Lower leg skin (tissue), 4 donors: ENCODE measurements at places on chromosomes 2 and 18.
A peak's percentile ranks its signal among the peaks of the same experiment; 100 is the strongest.

GRCh38 chr2:70947556-70948184 is 12.0 kb downstream of the ATP6V1B1 start:
- peak; percentile 72 for DNase-seq

- no peak for DNase-seq
Observed at GRCh38 chr2:199131136-199131655, 326.5 kb downstream of the SATB2 start.

DNA sequence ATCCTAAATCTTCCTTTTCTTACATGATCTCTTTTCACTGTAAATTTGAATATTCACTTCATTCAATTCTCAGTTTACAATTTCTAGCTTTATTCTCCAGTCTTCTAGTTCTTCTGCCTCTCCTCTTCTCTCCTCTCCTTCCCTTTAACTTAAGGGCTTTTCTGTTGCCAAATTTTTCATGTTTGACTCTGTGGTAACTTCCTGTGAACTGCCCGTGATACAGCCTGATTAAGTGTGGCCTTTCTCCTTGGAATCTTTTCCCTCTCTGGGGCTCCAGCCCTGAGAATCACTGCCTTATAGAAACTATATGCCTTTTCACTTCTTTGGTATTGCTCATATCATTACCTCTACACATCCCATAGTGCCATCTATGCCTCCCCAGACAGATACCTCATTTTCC is 1923.8 kb upstream of the CELF4 start:
- no peak for DNase-seq

DNA sequence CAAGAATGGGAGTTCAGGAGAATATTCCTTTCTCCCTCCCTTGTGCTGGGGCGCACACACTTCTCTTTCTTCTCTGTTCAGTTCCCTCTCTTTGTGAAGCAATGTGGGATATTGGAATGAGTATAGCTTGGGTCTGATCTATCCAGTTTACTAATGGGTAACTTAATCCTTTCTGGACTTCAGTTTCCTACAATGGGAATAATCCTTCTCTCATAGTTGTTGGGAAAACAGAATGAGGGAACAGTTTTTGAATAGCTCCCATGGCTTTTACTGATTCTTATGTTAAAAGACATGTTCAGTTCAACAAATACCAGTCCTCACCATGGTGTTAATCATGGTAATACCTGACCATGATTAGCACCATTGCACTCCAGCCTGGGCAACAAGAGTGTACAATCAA is 93.1 kb downstream of the ARL4C start:
- no peak for DNase-seq

DNA sequence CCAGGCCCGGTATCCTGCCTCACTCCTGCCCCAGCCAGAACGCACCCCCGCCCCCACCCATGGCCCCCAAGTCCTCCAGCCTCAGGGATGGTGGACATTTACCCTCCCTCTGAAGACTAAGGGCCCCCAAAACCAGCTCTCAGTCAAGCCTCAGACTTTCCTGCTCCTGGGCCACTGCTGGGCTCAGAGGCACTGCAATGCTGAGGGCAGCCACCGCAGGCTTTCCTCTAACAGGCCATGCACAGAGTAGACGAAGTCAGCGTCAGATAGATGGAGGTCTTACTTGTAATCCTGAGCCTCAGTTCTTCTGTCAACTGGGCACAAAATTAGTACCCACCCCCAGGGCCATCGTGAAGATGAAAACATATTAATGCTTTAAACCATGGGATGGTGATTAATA is 92.6 kb downstream of the TTC32 start:
- DNase-seq = no peak

GRCh38 chr2:214699236-214699635 is 110.2 kb downstream of the BARD1 start:
- no peak for DNase-seq

DNA sequence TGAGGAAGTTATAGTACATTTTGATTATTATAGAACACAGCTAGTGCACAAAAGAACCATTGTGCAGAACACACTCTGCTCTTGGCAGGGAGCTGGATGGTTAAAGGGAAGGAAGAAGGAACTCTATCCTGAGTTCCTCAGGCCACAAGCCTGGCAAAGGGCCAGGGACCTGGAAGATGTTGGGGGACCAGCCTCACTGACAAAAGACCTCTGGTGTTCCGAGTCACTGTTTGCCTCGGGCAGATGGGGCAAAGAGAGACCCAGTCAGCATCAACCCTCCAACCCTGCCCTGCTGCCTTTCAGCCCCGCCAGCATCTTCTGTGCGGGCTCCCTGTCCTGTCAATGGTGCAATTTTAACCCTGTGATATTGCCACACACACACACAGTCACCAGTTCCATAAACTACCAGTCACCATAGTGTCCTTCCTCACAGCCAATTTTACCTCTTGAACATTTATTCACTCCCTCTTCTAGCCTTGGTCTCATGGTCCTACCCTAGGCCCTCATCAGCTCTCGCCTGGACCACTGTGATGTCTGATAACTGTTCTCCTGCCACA is 21.9 kb downstream of the NEMP2 start:
- DNase-seq = no peak

GRCh38 chr2:110114831-110115255 is 779 bp downstream of the MALL start:
- DNase-seq = no peak

DNA sequence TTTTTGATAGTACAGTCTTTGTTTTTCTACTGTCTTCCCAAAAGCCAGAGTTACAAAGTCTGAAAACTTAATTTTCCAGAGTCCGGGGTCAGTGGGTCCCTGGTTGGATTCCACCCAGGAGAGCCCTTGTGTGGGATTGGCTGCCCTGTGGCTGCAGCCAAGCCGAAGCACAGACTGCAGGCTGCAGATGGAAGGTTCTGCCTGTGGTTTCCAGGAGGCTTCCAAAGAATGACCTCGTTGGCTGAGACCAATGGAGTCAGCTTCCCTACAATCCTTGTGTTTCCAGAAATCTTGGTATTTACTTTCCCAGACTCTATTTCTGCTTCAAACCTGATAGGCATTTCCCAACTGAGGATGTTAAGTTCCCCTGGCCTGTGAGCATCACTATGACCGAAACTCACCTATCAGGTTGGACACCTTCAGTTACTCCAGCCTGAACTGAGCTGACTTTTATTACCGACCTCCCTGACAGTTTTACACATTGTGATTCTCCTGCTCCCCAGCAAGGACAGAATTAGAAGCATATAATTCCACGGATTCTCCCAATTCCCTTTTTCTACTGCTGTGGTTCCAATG is 117.5 kb upstream of the CCDC68 start:
- no peak for DNase-seq

DNA sequence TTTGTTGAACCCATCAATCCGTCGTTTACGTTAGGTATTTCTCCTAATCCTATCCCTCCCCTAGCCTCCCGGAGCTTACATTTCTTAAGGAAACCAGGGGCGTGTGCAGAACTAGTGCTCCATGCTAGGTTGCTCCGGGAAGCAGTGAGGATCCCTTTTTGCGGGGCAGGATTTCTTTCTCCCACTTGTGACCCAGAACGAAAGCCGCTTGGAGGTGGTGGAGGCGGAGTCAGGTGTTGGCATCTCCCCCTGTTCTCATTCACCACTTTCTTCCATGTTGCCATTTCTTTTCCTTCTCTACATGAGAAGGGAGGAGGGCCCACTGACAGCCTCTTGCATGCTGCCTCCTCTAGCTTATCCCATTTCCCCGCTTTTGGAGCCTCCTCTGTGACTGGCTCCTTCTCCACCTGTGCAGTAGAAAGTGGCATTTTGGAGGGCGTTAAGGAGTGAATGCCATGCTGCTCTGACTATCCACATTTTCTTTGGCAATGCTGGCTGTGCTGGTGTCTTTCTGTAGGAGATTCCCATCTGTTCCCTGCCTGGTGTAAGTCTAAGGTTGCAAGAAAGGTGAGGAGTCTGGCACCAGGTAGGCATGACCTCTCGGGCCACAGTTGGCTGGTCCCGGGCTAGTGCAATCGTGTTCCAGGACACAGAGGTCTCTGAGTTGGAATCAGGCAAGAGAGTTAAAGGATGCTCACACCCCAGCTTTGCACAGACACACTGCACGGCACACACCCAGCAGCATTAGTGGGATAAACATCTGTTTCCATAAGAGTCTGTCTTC is 89.5 kb downstream of the ACKR3 start:
- peak; percentile 11 for DNase-seq

- DNase-seq = no peak
Observed at GRCh38 chr18:35703043-35703688, 121.6 kb downstream of the GALNT1 start.

- DNase-seq = no peak
Observed at GRCh38 chr2:111704246-111704645, 179.7 kb downstream of the ANAPC1 start.

DNA sequence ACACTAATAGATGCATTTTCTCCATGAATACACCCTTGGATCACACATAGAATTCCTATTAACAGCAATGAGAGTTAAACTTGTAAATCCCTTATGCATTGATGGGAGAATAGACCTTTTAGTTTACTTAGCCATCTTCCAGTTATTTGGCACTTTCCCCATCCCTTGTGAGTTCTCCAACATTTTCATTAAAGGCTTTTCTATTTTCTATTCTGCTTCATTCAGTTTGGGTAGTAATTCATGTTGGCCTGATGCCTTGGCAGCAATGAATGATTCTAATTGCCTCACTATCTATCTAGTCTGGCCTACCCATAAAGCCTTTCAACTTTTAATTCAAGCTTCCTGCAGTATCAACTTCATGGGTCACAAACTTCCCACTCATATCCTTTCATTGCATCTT is 32.3 kb downstream of the TBR1 start:
- DNase-seq = no peak

DNA sequence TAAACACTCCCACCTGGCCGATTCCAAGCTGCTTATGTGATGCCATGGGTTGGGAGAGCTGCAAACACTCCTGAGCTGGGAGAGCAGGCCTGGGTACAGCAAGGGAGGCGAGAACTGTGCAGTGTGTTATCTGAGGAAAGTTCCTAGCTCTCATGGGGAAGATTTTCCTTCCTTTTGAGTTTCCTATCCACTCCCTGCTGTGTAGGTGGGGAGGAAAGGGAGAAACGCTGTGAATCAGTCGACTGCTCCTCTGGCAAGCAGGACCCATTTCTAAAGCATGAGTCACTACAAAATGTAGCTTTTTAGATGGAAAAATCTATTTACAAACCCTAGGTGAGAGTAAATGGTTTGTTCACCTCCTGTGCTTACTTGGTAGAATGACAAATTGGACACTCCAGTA is 80.4 kb downstream of the SH3RF3 start:
- DNase-seq = peak; percentile 81

DNA sequence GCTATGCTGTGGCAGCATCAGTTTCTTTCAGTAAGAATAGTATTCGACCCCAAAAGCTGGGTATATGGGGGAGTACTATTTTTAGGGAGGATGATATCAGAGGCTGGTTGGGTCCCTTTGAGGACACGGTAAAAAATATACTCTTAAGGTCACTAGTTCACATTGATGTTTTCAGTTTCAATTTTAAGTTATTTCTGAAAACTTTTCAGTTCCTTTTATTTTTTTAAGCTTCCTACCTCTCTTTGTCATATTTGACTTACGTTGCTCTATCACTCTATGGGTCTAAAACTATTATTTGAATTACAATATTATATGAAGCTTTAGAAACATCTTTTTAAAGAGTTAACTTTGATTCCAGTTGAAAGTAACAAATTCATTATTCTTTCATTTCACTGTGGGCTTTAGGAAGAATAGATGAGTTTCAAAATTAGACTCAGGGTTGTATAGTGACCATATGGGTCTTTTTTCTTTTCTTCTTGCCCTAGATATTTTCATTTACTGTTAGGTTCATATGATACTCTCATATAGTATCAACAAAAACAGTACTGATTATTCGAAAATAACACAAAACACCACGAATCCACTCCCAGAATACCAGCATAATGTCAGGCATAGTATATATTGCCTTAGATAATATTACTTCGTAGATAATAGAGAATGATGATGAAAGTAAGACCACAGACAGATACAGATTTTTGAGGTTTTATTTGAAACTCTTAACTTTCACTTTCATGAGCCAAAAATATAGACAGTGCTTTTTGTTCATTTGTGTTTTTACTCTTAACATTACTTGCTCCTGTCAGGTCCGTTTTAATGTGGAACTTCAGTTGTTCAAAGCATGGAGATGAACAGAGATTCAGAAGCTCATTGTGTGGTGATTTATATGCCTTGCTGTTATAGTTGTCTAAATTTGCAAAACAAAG is 9.8 kb downstream of the RMDN2 start:
- no peak for DNase-seq

GRCh38 chr2:32691678-32692077 is 63.8 kb downstream of the TTC27 start:
- no peak for DNase-seq

- no peak for DNase-seq
Observed at GRCh38 chr2:239171643-239172042, 229.2 kb downstream of the HDAC4 start.

- DNase-seq = no peak
Observed at GRCh38 chr18:55494899-55495298, 93.1 kb downstream of the TCF4 start.

GRCh38 chr2:169106134-169106533 is 36.8 kb downstream of the DHRS9 start:
- DNase-seq = no peak

DNA sequence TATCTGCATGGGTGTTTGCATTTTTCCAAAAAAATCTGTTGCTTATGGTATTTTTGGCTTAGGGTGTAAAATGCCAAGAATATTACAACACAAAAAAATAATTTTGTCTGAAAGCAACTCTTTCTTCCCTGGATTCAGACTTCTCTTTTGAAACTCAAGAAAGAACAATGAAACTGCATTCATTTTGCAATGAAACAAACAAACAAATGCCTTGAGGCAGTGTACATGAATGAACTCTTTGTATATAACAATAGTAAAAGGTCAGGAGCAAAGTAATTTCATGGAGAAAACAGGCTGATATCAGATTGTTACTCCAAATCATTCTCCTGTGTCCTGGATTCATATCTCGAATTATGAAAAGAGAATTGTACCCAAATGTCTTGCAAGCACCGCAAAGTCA is 301.6 kb upstream of the CDH20 start:
- no peak for DNase-seq

DNA sequence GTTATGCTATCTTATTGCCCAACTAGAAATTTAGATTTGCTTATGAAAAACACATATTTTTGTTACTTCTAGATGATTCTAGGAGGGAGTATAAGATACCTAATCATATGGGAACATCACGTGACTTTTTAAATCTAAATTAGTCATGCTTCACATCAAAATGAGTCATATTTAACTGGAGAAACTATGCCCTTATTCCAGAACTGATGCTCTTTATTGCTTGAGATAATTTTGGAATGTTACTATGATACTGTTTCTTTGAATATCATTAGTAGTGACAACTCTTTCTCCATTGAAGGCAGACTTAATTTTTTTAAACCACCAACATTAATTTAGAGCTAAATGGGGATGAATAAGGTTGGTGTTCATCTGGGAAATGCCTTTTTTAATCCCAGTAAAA is 19.9 kb upstream of the ELAC1 start:
- no peak for DNase-seq

- no peak for DNase-seq
Observed at GRCh38 chr2:100767810-100768806, 51.8 kb upstream of the NPAS2 start.

DNA sequence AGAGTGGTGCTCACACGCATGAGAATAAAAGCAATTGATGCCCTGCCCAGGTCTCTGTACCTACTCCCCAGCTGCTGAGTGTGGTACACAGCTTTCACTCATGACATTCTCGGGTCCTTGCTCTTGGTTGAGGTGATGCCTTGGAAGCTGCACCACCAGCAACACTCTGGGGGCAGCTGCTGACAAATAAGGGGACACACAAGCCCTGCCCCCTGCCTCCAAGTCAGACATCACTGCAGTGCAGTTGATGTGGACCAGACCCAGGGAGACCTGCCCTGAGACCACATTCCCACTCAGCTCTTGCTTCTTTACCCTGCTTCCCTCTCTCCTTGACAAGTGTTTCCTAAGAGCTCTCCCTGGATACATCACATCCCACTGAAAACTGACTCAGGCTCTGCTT is 225.6 kb downstream of the ZBTB7C start:
- peak; percentile 60 for DNase-seq
